ENCODE measurements at places on chromosomes 3 and 15.

DNA sequence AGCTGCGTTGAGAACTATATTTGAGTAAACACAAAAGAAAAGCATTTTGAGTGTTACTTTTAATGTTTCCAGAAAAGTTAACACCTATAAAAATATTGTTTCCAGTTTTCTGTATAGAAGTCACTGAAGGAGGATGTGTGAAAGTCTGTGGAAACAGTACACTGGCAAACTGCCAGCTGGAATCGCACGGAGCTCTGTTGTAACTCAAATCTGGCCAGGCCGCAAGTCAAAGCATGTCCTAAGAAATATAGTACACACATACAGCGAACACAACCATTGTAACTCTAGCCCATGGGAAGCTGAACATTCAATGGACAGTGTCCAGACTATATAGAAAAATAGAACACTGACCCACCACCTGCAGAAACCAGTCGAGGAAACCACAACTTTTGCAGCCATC is 657.2 kb downstream of the FHIT start:
- no peaks in the 10 kb centered on the region for H3K36me3 ChIP-seq
- H3K4me3 ChIP-seq: no peak overlapping the region
- no peaks in the 10 kb centered on the region for H3K4me1 ChIP-seq
- no peaks in the 10 kb centered on the region for H3K27me3 ChIP-seq
- no peak overlapping the region for H3K27ac ChIP-seq
- no peak for DNase-seq

DNA sequence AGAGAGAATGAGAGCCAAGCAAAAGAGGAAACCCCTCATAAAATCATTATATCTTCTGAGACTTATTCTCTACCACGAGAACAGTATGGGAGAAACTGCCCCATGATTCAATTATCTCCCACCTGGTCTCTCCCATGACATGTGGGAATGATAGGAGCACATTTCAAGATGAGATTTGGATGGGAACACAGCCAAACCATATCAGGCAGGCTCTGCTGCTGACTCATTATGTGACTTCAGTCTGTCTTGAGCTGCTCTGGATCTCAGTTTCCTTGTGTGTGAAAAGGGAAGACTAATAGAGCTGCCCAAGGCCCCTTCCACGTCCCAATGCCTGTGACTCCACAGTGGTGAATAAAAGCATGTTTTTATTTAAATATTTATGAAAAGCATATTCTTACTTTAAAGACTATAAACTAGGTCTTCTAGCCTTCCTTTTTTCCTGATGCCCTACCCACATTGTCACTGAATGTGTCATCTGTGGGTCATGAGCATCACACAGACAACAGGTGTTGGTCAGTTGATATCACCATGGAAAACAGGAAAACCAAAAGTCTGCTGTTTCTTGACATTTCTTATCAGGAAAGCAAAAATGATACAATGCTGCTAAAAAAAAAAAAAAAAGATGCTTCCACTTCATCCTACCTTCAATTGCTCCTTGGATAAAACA is 96.0 kb upstream of the PPP2R3A start:
- DNase-seq: no peak
- H3K4me1 ChIP-seq: no peaks in the 10 kb centered on the region
- no peaks in the 10 kb centered on the region for H3K27me3 ChIP-seq
- H3K27ac ChIP-seq: no peak overlapping the region
- no peaks in the 10 kb centered on the region for H3K36me3 ChIP-seq

DNA sequence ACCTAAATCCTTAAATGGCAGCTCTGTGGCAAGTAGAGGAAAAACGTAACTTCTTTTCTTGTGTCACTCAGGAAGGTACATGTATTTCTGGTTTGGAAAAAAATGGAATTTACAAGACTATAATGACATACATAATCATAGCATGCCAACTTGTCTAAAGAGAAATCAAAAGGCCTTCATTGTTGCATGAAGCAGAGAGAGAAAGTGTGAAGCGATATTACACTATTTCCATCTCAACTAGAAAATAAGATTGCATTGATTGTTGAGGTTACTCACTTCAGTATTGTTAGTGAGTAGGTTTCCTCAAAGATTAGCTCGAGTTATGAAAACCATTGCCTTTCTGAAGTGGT is 67.2 kb upstream of the GCSAM start:
- H3K4me1 ChIP-seq: no peaks in the 10 kb centered on the region
- DNase-seq: no peak
- H3K4me3 ChIP-seq: no peak overlapping the region
- H3K36me3 ChIP-seq: peaks cover 2% of the 10 kb centered on the region
- H3K27me3 ChIP-seq: peaks cover 6% of the 10 kb centered on the region

DNA sequence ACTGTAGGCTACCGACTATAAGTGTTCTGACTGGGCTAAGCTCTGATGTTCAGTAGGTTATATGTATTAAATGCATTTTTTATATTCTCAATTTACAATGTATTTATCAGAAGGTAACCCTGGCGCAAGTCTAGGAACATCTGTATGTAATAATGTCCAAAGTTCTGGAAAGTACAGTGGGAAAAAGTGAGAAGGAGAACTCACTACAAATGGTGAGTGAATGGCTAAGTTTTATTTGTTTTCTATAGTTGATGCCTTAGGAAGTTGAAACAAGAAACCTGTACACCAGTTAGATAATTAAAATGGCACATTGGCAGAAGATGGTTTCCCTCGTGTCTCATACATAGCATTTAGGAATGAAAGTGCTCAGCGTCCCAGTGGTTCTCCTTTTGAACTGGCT is 333.4 kb upstream of the THRB start:
- no peaks in the 10 kb centered on the region for H3K4me1 ChIP-seq
- no peak overlapping the region for H3K4me3 ChIP-seq
- no peaks in the 10 kb centered on the region for H3K36me3 ChIP-seq
- no peak overlapping the region for H3K27ac ChIP-seq

DNA sequence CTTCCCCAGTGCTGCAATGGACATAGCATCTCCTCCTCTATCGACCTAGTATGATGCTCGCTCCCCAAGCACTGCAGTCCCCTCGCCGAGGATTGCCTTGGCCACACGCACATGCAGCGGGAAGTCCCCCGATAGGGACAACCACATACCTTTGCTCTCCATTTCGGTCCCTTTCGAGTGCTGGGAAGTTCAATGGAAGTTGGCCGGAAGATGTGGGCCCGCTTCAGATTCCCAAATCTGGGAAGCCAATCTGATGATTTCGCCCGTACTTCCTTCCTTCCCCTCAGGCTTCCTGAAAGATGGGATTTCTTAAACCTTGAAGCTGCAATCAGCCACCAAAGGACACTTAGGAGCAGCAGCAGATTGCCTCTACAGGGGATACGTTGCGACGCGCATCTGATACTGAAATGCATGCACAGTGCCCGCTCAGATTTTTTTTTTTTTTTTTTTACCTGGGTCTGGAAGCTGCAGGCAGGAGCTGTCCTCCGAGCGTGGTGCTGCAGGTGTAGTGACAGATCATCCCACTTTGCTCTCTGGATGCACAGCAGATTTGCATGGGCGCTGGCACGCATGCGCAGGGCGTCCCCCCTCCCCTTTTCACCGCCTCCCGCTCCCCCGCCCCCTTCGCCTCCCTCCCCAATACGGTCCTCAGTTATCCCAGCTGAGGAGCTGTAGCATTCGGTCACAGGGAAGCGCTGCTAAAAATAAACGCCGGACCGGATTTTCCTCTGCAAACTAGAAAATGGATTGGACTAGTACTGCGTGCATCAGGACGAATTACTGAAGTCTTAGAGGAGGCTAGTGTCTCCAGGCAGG is at the start of gene FGF12:
Gene FGF12 (minus strand): TSS at position 510 of the 816 bp plus-strand sequence.
- no peaks in the 10 kb centered on the region for H3K4me1 ChIP-seq
- peaks cover 12% of the 10 kb centered on the region for H3K27me3 ChIP-seq
- H3K36me3 ChIP-seq: no peaks in the 10 kb centered on the region
- H3K27ac ChIP-seq: no peak within 1 kb of the TSS
- H3K4me3 ChIP-seq: no peak within 1 kb of the TSS

DNA sequence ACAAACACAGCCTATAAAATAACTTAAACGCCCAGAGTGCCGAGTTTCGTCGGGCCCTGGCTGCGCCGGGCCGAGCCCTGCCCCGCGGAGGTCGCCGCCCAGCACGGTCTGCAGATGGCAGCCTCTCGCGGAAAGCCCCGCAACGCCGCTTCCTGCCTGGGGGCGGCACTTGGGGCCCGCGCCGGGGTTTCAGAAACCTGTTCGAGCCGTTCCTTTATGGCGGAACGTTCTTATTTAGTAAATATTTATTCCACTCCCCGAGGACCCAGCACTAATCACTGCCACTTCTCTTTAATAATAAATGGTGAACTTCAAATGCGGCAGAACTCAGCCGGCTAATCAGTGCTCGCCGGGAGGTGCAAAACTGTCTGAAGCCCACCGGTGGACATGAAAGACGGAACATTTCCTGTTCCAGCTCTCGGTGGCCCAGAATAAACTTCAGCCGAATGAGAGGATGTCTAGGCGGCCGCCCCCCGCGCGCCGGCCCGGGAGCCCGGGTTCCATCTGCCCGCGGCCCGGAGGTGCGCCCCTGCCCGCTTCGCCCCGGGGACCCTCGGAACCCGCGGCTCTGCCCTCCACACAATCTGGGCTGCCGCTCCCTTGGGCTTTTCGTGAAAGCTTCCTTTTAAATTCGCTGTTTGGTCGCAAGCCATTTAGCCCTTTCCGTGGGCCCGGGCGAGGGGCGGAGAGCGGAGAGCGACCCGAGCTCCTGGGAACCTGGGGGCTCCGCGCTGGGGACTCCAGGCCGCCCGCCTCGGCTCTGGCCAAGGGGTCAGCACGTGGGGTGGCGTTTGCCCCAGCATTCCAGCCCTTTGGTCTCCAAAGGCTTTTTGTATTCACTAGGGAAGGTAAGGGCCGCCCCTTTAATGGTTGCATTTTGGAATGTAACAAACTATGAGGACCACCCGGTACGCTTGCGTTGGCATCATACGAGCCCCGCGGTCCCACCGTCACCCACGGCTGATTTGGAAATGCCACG is 110.8 kb upstream of the ATP11B start:
- H3K27me3 ChIP-seq: peaks cover 45% of the 10 kb centered on the region
- no peaks in the 10 kb centered on the region for H3K36me3 ChIP-seq
- peak overlapping the region; percentile 54 for H3K27ac ChIP-seq
- H3K4me1 ChIP-seq: peaks cover 8% of the 10 kb centered on the region

GRCh38 chr3:9130345-9131305 is 118.8 kb downstream of the SRGAP3 start:
- H3K4me1 ChIP-seq: no peaks in the 10 kb centered on the region
- peaks cover 18% of the 10 kb centered on the region for H3K27me3 ChIP-seq
- H3K27ac ChIP-seq: no peak overlapping the region
- H3K4me3 ChIP-seq: no peak overlapping the region
- H3K36me3 ChIP-seq: no peaks in the 10 kb centered on the region
- DNase-seq: no peak

DNA sequence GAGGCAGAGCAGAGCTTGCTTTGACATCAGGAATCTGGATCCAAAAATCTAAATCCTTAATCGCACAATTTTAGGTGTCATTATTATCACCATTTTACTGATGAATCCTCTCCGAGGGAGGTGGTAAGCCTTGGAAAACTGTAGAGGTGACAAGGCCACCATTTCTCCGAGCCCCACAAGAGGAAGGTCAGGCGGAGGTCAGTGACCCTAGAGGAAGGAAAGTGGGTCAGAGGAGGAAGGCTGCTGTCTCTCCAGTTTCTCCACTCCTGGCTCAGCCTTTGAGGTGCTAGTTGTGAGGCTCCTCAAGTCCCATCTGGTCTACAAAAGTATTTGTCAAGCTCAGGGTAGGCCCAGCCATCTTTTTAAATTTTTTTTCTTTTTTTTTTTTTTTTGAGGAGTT is 3.2 kb downstream of the DVL3 start:
- no peak overlapping the region for H3K27ac ChIP-seq
- H3K4me3 ChIP-seq: no peak overlapping the region
- H3K36me3 ChIP-seq: peaks cover 2% of the 10 kb centered on the region

DNA sequence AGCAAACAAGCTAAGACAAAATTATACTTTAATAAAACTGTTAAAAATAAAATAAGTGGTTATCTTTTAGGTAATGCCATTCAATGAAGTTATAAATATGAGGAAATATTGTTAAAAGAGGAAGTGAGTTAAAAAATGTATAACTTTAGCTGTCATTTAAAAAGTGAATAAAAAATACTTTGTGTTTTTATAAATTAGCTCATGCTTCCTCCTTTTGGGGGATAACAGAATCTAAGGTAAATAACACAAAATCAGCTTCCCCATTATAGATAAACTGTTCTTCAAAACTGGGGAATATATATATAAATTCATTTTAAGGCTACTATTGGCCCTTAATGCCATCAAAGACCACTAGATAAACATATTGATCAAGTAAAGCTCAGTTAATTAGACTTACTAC is 113.7 kb upstream of the AADACL2 start:
- no peaks in the 10 kb centered on the region for H3K36me3 ChIP-seq
- no peak overlapping the region for H3K4me3 ChIP-seq
- no peaks in the 10 kb centered on the region for H3K27me3 ChIP-seq

DNA sequence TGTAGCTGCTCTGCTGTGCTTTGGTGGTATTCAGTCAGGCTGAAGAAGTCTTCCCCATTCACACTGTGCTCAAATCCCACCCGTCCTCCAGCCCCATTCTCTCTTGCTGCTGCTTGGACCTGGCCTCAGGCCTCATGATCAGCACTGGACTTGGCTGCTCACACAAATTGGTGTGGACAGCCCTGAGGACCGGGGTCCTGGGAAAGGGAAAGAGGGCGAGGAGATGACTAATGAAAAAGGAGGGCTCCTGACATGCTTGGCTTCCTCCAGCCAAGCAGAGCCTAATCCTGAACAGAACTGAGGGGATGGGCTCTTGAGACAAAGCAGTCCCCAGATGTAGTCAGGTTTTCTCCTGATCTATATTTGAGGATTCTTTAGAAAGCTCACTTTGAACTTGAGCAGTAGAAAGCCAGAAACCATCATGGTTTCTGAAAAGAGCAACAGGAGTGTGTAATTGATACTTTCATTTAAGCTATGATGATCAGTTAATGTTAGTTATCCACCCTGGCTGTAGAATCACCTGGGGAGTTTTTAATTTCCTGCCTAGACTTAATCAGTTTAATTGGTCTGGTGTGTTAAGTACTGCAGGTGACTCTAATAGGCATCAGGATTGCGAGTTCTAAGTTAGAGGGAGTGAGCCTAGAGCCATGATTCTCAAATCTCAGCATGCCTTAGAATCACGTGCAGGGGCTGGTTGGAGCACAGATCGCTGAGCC is 79.4 kb upstream of the THBS1 start:
- no peak for DNase-seq
- no peak overlapping the region for H3K27ac ChIP-seq
- no peak overlapping the region for H3K4me3 ChIP-seq
- H3K4me1 ChIP-seq: peaks cover 42% of the 10 kb centered on the region

DNA sequence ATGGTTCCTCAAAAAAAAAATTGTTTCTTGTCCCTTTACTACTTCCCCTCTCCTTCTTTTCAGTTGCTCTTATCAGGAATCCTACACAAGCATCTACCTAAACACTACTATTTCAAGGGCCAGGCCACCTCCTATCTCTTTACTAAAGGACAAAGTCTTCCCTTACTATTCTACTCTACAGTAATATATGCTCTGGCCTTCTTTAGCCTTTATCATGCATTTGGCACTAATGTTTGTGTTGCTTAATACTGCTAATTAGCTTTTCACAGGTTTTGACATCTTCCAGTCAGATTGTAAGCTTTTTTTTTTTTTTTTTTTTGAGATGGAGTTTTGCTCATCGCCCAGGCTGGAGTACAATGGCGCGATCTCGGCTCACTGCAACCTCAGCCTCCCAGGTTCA is 5.3 kb downstream of the CEP19 start:
- H3K36me3 ChIP-seq: peaks cover 2% of the 10 kb centered on the region
- H3K27ac ChIP-seq: no peak overlapping the region
- H3K4me1 ChIP-seq: peaks cover 16% of the 10 kb centered on the region
- H3K27me3 ChIP-seq: no peaks in the 10 kb centered on the region
- no peak overlapping the region for H3K4me3 ChIP-seq
